ENCODE measurements at places on chromosomes 6 and 20.

- no peak for DNase-seq
Observed at GRCh38 chr6:36000451-36000850, 24.0 kb downstream of the SLC26A8 start.

DNA sequence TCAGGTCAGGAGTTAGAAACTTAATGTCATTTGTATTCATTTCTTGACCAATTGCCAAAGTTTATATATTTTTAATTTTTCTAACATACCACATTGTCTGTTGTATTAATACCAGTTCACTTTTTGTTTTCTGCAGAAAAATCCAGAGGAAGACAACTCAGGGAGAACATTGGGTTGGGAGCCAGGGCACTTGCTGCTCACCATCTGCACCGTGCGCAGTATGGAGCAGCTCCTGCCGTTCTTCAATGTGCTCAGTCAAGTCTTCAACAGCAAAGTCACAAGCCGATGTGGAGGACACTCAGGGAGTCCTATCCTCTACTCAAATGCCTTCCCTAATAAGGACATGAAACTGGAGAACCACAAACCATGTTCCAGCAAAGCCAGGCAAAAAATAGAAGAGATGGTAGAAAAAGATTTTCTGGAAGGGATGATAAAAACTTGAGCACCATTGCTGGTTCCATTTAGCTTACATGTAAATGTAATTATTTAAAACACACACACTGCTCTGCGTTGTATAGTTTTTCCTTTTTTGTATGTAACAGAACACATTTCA, 25.3 kb downstream of the PGM3 start:
- DNase-seq: no peak

GRCh38 chr20:33820362-33820761, 9.2 kb downstream of the CHMP4B start:
- no peak for DNase-seq

DNA sequence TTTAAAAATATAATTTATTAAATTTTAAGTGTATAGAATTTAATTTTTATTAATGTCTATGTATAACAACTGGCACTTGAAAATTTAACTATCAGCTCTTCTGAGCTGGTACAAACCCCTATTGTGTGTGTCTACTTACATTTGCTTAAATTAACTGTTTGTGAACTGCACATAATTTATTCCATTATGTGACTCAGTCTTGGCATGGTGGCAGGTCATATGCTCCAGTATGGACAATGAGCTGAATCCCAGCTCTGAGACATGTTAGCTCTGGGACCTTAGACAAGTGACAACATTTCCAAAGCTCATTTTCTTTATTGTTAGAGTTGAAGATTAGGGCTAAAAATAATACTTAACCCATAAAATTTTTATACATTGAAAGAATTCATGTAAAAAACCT, 526.1 kb upstream of the MARCKS start:
- DNase-seq: no peak

- no peak for DNase-seq
Observed at GRCh38 chr6:20559924-20560551, 25.8 kb downstream of the CDKAL1 start.

Measured in COR-L47 (cell line).